ENCODE measurements at places on chromosomes 7 and 10.

GRCh38 chr7:112630565-112630964, 149.8 kb downstream of the LSMEM1 start:
- no peak for DNase-seq

DNA sequence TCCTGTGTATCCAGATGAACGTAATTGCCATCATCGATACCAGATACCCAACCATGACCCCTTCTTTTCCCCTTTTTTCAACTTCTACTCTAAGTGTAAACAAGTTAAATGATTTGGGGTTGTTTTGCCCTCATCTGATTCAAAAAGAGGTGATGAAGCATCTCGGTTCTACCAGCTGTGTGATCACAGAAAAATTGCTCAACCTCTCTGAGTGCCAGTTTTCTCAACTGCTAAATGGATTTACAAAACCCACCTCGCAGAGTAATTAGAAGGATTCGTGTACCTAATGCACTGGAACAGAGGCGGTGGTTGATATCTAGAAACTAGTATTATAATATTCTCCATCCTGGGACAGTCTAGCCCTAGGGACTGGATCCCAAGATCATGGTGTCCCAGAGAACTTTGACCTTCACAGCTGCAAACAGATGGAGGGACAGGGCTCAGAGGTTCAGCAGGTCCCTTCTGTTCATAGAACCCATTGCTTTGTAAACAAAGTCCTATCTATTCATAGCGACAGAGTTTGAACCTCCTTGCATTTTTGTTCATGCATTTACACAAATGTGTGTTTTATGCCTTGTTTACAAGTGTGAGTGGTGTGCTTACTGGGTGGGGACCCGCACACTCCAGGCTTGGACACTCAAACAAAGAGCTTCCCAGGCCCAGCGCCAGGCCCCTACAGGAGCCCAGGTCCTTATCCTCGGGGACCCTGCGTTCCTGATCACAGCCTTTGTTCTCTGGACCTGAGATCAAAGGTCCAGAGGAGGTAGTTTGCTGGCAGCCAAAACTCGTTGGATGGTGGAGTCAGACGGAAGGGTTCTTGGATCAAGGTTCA, 46.4 kb downstream of the CALML3 start:
- no peak for DNase-seq

- no peak for DNase-seq
These were observed 24.3 kb downstream of the TECTB start for GRCh38 chr10:112307358-112308124.

GRCh38 chr10:105096316-105096715, 455.2 kb downstream of the SORCS3 start:
- DNase-seq: no peak

DNA sequence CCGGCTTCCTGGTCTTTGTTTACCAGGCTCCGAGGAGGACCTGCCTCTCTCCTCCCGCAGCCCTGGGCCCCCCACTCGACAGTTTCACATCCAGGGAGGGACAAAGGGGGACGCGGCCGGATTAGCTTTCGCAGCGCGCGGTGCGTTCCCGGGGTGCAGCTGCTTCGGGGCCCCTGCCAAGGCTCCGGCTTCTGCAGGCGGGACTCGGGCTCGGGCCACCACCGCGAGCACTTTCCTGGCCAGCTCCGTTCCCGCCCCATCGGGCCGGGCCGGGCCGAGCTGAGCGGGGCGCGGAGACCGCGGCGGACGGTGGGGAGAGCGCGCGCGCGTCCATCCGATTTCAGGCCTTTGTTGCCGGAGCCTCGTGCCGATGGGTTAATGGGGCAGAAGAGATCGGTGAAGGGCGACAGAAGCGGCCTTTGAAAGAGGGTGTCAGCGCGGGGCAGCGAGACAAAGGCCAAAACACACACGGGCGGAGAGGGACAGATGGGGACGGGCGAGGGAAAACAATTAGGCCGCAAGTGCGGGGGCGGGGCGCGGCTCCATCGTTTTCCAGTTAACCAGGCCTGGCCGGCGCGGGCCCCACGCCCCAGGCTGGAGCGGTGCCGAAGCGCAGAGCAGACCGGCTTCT, 8.5 kb upstream of the UNCX start:
- no peak for DNase-seq

GRCh38 chr10:27536437-27536836, 32.3 kb downstream of the RAB18 start:
- DNase-seq: no peak

DNA sequence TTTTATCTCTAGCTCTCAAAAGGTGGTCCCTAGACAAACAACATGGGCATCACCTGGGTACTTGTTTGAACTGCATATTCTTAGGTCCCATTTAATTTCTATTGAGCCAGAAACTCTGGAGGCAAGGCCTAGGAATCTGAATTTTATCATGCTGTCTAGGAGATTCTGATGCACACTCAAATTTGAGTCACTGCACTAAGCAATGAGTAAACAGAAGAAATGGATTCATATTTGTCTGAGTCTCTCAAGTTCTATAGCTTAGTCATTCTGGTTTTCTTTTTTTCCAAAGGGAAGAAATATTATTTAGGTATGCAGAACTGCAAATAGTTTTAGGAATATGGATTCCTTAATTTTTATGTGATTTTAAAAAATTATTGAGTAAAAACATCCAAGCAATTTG, 185.5 kb downstream of the SEMA3A start:
- DNase-seq: no peak

DNA sequence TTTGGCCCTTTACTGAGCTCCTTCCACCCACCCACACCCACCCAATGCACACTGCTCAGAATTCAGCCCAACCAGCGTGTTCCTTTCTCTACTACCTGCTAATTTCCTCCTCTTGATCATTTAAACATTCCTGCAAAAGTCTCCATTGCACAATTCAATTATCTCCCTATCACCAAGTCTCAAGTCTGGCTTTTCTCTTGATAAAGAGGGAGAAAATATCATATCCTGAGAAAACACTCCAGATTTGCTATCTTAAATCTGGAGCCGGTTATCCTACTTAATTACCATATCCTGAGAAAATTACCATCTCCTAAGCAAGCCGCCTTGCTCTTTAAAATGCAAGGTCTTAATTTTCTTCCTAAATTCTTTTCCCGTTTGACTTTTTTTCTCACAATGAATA, 505.5 kb downstream of the XPNPEP1 start:
- no peak for DNase-seq

- DNase-seq: no peak
These were observed 524.8 kb upstream of the SORCS1 start for GRCh38 chr10:107689323-107689722.

DNA sequence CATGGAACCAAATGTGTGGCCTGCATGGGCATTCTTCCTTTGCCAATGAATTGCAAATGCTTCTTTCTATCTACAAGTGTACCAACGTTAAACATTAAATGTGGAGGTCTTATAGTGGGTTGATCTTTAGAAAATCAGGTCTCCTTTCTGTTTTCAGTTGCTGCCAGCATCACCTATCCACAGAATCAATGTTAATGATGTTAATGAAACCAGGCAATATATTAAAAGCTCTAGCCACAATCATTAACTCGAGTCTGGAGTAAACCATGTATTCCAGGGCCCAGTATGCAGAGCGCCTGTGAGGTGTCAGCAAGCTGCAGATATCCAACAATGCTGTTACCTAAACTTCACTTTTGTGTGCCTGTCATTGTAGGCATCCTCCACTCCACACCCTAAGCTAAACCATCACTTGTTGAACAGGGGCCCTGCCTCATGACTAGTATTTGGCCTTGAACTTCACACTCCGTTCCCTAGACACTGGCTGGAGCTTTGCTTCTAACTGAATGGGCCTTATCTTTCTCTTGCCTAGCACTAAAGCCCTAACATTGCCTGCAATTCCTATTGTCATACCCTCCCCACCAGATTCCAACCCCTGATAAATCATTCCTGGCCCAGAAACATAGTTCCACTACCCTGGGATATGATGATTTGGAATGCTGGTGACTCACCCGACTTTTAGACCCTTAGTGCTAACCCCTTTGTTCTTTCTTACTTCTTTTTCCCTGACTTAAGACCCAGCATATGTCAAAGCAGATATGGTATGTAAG, 24.3 kb upstream of the ITGB8 start:
- DNase-seq: no peak

GRCh38 chr7:130444234-130444633, 3.4 kb upstream of the CEP41 start:
- DNase-seq: no peak

DNA sequence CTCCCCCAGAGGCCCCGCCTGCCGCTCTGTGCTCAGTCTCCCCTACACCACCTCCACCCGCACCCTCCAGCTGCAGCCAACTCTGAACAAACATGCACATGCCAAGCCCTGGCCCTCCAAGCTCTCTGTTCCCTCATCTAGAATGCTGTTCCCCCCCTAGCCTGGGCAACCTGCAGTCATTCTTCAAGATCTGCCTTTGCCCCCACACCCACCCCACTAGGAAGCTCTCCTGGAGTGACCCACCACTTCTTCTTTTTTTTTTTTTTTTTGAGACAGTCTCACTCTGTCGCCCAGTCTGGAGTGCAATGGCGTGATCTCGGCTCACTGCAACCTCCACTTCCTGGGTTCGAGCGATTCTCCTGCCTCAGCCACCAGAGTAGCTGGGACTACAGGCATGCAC, 13.7 kb downstream of the MYL10 start:
- DNase-seq: no peak
